Upper lobe of left lung (tissue), 6 donors: ENCODE measurements at places on chromosomes 11 and 22. TPM values are rescaled to one million over a fixed set of nuclear protein-coding genes. Genes with fewer than 3 reads are reported as not detected.

E2F8 gene
- 1.6 TPM for total RNA-seq

TRIM29 gene
- 9.1 TPM for total RNA-seq

APOA4 gene
- total RNA-seq: not detected

CALCA gene
- total RNA-seq: not detected

NCAM1 gene
- total RNA-seq: 15.3 TPM

RIMBP3B gene
- total RNA-seq: 0.86 TPM

THOC5 gene
- total RNA-seq: 37.0 TPM

YPEL1 gene
- 11.6 TPM for total RNA-seq

DDI1 gene
- not detected for total RNA-seq

C11orf52 gene
- 26.7 TPM for total RNA-seq

DNA sequence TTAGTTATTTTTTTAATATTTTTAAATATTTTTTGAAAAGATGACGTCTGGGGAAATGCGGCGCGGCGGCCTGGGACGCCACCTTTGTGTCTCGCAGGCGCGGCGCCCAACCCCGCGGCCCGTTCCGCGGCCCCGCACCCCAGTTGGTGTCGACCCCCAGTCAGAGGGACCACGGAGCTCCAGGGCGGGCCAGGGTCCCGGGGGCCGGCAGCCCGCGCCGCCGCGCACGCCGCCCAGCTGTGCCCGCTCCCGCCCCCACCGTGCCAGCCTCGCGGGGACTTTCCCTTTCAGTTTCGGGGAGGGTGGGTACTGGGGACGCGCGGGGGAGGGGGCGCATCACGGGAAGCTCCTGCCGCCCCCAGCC lies 1.6 kb downstream of the CCND1 start:
- peaks cover 80% of the 10 kb centered on the region for H3K4me1 ChIP-seq
- peak overlapping the region; percentile 89 for H3K27ac ChIP-seq
- H3K4me3 ChIP-seq: peak overlapping the region; percentile 81
- no peaks in the 10 kb centered on the region for H3K27me3 ChIP-seq
- H3K36me3 ChIP-seq: peaks cover 11% of the 10 kb centered on the region

- no peaks in the 10 kb centered on the region for H3K27me3 ChIP-seq
- no peaks in the 10 kb centered on the region for H3K4me1 ChIP-seq
- DNase-seq: no peak
- H3K27ac ChIP-seq: no peak overlapping the region
- no peak overlapping the region for H3K4me3 ChIP-seq
These were observed 87.7 kb upstream of the ALX4 start for GRCh38 chr11:44397586-44398178.

DNA sequence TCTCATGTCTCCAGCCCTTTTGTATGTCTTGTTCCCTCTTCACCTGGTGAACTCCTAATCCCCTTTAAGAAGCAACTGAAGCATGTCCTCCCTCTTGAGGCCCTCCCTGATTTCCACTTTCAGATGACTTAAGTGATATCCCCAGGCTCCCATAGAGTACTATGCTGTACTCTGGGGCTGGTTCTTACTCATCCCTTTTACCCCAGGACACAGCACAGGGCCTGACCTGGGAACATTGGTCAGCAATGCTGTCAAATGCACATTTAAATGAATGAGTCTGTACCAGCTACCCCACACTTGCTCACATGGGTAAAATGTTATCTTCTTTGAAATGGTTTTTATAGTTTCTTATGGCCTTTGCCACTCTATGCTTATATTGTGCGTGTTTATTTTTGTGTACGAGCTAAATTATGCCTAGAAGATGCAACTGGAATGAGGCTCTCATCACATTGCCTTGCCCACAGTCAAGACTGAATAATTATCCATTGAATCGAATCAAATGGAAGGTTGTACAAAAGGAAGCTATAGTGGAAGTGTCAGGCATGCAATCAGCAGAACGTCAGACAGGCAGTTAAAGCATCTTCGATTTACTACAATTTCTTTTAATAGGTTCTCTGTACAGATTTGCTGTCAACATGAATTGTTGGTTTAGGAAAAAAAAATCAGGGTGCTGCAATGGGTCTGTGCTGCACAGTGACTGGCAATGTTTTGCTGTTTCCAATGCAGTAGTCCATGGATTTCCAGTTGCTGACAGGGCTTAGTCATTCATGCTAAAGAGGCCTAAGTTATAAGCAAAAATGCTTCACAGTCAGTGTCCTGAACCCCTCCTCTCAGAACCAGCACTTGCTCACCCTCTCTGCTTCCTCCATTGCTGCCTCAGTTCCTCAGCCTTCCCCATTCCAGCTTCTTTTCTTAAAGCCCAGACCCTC lies 79.5 kb downstream of the PARVA start:
- no peak overlapping the region for H3K4me3 ChIP-seq
- DNase-seq: no peak

- H3K4me3 ChIP-seq: no peak overlapping the region
- no peak overlapping the region for H3K27ac ChIP-seq
- H3K27me3 ChIP-seq: no peaks in the 10 kb centered on the region
- H3K36me3 ChIP-seq: no peaks in the 10 kb centered on the region
These were observed 205.5 kb downstream of the CCT8L2 start for GRCh38 chr22:16387088-16387487.

GRCh38 chr11:59271811-59272327 lies 59.1 kb upstream of the MPEG1 start:
- no peak for DNase-seq

DNA sequence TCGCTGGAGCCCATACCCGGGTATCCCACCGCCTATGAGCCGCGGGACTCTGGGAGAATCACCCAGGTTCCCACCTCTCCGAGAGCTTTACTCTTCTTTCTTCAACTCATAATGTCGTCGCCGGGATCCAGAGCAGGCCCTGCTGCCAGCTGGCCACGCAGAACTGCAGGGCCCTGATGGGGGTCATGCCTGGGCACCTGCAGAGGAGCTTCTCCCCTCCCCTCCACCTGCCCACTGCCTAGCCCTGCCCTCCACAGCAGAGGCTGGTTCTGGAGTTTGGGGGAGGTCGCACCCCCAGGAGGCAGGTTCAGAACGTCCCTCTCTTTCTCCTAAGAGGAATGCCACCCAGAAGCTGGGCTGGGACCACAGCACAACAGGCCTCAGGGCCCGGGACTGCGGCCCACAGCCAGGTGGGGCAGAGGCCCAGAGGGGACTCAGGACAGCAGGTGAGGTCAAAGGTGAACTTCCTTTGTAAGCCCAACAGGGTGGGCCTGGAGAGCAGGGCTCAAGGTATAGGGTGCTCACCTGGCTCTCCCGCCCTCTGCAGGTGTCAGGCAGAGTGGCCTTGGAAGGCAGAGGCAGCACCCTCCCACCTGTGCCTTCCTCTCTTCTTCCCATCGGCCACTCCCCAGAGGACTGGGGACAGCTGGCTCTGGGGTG lies 1.9 kb downstream of the SLC25A45 start:
- H3K27ac ChIP-seq: peak overlapping the region; percentile 93
- DNase-seq: no peak
- H3K4me3 ChIP-seq: no peak overlapping the region
- H3K4me1 ChIP-seq: peaks cover 48% of the 10 kb centered on the region
- H3K27me3 ChIP-seq: no peaks in the 10 kb centered on the region

GRCh38 chr11:120800206-120800605 lies 223.7 kb upstream of the TBCEL start:
- H3K4me3 ChIP-seq: no peak overlapping the region
- H3K27ac ChIP-seq: no peak overlapping the region
- DNase-seq: no peak
- H3K27me3 ChIP-seq: no peaks in the 10 kb centered on the region
- no peaks in the 10 kb centered on the region for H3K4me1 ChIP-seq

DNA sequence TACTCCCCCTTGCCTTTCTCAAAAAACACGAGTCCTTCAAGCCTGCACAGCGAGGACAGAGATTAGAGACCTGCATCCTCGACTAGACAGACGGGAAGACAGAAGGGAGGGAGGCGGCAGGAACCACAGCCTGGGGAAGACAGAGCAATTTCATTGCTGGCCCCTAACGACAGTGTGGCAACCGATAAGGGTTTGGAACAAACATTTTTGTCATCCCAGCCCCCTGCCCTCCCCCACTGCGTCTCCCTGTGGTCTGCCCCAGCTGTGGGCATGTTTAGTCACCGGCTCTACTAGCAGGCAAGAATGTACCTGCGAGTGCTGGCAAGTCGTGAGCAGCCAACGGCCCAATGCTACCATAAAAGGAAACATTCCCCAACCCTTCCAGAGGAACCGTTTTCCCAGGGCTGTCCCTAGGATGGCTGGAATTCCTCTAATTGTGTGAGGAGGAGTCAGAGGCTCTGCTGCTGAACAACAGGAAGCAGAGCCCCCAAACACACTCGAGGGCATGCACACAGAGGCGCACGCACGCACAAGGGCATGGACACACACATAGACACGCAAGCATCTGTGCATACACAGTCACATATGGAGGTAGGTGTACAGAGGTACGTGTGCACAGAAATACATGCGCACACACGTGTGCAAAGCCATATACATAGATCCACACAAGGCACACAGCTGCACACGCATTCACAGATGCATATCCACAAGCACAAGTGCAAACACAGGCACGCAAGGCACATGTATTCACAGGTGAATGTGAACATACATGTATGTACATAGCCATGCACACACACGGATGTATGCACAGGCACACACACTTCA lies 58.3 kb downstream of the MYH9 start:
- peak overlapping the region; percentile 13 for H3K4me3 ChIP-seq
- peak overlapping the region; percentile 88 for H3K27ac ChIP-seq
- H3K36me3 ChIP-seq: peaks cover 70% of the 10 kb centered on the region
- H3K4me1 ChIP-seq: peaks cover 98% of the 10 kb centered on the region
- no peaks in the 10 kb centered on the region for H3K27me3 ChIP-seq

- no peaks in the 10 kb centered on the region for H3K36me3 ChIP-seq
- no peak overlapping the region for H3K27ac ChIP-seq
- no peak for DNase-seq
- H3K27me3 ChIP-seq: no peaks in the 10 kb centered on the region
- no peaks in the 10 kb centered on the region for H3K4me1 ChIP-seq
- no peak overlapping the region for H3K4me3 ChIP-seq
These were observed 21.1 kb upstream of the CAPRIN1 start for GRCh38 chr11:34030382-34030781.

DNA sequence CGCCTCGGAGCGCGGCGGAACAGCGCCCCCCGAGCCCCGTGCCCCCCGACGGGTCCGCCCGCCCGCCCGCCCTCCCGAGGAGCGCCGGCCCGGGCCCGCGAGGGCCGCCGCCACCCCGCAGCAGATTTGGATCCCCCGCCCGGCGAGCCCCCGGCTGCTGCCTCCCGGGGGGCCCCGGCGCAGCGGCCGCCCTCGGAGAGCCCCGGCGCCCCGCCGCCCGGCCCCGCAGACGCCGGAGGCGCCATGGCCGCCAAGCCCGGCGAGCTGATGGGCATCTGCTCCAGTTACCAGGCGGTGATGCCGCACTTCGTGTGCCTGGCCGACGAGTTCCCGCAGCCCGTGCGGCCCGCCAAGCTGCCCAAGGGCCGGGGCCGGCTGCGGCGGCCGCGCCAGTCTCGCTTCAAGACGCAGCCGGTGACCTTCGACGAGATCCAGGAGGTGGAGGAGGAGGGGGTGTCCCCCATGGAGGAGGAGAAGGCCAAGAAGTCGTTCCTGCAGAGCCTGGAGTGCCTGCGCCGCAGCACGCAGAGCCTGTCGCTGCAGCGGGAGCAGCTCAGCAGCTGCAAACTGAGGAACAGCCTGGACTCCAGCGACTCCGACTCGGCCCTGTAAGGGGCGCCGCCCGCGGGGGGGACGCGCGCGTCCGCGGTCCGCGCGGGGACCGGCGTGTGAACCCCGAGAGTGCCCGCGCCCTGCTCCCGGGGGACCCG lies 380 bp downstream of the C11orf96 start:
- no peak for DNase-seq
- peaks cover 3% of the 10 kb centered on the region for H3K27me3 ChIP-seq
- H3K4me1 ChIP-seq: peaks cover 17% of the 10 kb centered on the region
- H3K27ac ChIP-seq: peak overlapping the region; percentile 94

DNA sequence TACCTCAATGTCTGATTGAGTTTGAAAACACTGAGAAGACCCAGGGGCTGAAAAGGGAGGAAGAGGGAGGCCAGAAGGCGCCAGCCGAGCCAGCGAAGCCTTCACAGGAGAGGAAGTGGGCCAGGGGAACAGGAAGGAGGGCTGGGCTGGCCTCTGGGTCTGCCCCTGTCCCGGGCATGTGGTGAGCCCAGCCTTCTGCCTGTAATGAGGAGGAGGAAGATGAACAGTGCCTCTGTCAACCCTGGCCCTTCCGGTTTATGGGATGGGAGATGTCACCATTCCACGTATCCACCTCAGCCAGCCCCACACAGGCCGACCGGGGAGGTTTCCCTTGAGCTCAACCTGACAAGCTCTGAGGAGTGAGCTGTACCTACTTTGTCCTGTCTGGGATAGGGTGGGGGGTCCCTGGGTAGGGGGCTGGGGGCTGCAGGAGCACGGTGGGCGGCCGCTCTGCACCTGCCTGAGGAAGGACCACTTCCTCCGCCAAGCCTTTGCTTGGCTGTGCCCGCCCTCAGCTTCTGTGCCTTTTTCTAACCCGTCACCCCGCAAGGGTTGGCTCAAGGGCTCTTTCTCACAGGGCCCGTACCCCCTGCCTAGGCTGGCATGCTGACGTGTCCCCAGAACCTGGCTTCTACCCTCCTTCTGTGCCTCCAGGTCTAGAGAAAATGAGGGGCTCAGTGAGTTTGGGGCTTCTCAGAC lies 2.0 kb downstream of the PARVG start:
- H3K4me3 ChIP-seq: peak overlapping the region; percentile 45
- no peaks in the 10 kb centered on the region for H3K36me3 ChIP-seq
- H3K27me3 ChIP-seq: no peaks in the 10 kb centered on the region

- H3K4me3 ChIP-seq: no peak overlapping the region
- H3K27ac ChIP-seq: no peak overlapping the region
- H3K27me3 ChIP-seq: no peaks in the 10 kb centered on the region
- H3K36me3 ChIP-seq: peaks cover 6% of the 10 kb centered on the region
- no peak for DNase-seq
- peaks cover 29% of the 10 kb centered on the region for H3K4me1 ChIP-seq
These were observed 25.8 kb downstream of the TPST2 start for GRCh38 chr22:26564181-26564580.

- DNase-seq: no peak
- H3K27me3 ChIP-seq: no peaks in the 10 kb centered on the region
- H3K4me3 ChIP-seq: no peak overlapping the region
- peaks cover 40% of the 10 kb centered on the region for H3K4me1 ChIP-seq
- no peak overlapping the region for H3K27ac ChIP-seq
- H3K36me3 ChIP-seq: no peaks in the 10 kb centered on the region
These were observed 13.7 kb downstream of the ROBO3 start for GRCh38 chr11:124878759-124879492.

DNA sequence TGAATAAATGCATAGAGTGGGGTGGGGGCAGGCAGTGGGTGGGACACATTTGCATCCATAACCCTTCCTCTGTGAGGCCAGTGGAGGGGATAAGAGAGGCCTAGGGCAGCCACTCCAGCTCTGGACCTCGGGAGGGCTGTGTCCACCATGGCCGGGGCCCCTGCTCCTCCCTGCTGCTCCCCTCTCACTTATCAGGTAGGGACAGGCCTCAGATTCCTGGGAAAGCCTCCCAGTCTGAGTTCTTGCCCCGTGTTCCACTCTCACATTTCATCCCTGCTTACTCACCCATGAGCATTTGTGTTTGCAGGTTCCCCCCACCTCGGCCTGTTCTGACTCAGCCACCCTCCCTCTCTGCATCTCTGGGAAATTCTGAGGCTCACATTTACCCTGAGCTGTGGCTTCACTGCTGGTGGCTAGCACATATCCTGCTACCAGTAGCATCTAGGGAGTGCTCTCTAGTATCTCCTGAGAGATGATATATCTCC lies 128.7 kb upstream of the TOP3B start:
- H3K27ac ChIP-seq: no peak overlapping the region
- H3K27me3 ChIP-seq: no peaks in the 10 kb centered on the region
- H3K36me3 ChIP-seq: no peaks in the 10 kb centered on the region
- no peak for DNase-seq
- no peaks in the 10 kb centered on the region for H3K4me1 ChIP-seq
